ENCODE measurements at places on chromosomes 2 and 18.

DNA sequence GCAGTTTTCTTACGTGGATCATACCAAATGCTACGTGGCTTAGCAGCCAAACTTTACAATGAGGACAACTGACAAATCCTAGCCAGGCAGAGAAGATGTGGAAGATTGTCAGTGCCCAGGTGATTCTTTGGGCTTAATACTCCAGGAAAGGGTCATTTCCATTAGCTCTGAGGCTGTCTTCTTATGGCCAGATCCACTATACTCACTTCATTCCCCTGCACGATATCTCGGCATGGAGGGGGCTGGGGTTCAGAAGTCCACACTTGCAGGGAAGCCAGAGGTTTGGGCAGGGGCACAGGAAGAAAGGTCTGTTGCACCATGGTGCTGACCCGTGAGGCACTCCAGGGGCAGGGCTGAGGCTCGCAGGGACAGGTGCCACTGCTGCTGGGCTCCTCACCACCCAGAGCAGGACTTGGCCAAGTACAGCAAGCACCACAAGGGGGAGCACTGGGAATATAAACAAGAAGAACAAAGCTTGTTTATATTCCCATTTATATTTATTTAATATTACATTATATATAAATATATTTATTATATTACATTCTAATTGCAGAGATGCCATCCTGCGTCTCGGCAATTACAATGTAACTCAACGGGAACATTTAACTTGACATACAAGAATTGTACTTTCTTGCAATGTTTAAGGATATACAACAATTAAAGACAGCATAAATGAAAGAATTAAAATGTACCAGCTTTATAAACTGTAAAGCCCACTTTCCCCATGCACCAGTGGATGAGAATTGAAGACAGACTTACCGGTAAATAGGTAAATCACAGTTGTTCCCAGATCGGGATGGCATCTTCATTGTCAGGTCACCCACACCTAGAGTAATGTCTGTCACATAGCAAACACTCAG is 27.2 kb downstream of the CLUL1 start:
- DNase-seq, result peak; percentile 43

DNA sequence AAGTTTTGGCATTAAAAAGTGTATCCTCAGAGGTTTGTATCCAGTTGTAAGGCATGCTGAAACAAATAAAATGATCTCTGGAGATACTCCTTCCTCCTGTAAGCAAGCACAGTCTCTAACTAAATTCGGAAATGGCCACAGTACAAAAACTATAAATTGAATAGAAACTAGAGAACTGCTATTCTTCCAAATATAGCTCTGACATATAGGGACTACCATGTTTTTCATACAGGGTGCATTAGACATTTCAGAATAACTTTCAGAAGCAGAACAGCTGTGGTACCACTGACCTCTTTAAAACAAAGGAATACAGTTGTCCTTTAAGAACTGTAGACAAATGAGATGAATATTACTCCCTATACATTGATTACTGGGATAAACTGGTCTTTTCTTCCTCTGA is 568.5 kb downstream of the ARHGAP15 start:
- no peak for DNase-seq

- no peak for DNase-seq
These were observed 41.2 kb downstream of the PAX3 start for GRCh38 chr2:222257645-222258044.

GRCh38 chr2:196980473-196980872 is 54.0 kb upstream of the PGAP1 start:
- no peak for DNase-seq

GRCh38 chr18:28409811-28410210 is 232.9 kb upstream of the CDH2 start:
- DNase-seq, result no peak

DNA sequence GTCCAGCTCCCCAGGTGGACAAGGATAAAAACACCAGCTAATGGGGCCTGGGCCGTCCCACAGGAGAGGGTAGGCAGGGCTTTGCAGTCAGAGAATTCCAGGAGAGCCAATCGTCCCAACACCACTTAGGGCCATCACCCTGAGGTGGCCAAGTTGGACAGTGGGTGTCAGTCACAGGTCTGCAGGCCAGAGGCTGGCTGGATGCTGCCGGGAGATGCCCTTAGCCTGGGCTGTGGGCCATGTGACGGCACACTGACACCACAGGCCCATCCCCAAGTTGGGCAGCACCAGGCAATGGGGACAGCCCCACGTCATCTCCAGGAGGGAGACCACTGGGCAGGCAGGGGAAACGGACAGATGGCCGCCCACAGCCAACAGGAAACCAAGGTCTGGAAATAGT is 53.9 kb downstream of the KIF1A start:
- DNase-seq, result no peak

DNA sequence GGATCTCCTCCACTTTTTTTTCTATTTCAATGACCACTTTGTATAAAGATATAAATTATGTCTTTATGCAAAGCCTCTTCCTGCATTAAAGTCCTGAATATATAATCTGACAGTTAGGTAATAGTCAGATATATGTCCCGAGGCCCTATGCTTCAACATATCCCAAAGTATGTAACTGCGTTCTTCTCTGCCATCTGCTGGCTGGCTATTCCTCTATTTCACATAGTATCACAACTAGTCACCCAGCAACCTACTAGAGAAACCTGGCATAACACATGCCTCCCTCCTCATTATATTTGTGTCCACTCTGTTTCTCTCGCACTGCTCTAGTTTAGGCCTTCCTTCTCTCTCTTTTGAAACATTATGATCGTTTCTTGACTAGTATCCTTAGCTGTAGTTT is 640.8 kb downstream of the DPP10 start:
- DNase-seq, result no peak

GRCh38 chr2:102772659-102773058 is 10.8 kb downstream of the TMEM182 start:
- DNase-seq, result no peak

GRCh38 chr2:194077366-194077765 is 1579.7 kb upstream of the SLC39A10 start:
- DNase-seq, result no peak

DNA sequence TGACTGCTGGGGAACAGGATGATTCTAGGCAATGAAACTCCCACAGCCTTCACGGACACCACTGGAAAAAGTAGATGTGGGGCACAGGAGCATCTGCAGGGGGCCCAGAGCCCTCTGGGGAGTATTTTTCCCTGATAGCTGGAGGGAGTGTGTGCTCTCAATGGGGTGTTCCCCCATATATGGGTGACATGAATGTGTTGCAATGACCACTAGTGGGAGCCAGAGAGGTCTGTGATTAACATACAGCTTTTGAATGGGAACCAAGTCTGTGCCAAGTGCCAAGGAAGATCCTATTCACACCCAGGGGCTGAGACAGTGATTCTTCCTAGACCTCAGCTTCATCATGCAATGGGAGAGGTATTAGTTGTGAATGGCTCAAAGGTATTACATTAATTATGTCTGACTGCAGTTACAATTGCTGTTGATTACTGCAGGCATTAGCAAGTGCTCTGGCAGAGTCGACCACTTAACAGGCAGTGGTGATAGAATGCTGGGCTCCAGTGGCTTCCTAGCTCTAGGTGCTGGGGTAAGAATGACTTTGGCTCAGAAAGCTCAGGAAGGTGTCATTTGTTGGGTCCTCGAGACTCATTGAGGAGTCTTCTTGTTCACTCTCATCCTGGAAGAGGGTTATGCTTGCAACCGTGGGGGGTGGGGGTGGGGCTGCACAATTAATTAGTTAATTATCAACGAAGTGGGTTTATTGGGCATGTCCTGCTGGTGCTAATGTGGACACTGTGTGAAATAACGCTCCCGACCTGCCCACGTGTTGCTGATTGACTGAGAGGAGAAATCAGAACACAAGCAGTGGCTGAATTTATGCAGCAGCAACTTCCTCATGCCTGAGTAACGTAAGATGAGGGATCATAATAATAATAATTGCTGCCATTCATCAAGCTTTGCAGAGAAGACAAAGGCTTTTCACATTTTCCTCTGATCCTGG is 194.1 kb downstream of the CLIP4 start:
- peak; percentile 67 for DNase-seq

- no peak for DNase-seq
These were observed 971 bp upstream of the FBXO41 start for GRCh38 chr2:73285159-73285739.

GRCh38 chr2:190425221-190425866 is 17.2 kb downstream of the MFSD6 start:
- no peak for DNase-seq
